ENCODE measurements at places on chromosomes 7 and 10.

DNA sequence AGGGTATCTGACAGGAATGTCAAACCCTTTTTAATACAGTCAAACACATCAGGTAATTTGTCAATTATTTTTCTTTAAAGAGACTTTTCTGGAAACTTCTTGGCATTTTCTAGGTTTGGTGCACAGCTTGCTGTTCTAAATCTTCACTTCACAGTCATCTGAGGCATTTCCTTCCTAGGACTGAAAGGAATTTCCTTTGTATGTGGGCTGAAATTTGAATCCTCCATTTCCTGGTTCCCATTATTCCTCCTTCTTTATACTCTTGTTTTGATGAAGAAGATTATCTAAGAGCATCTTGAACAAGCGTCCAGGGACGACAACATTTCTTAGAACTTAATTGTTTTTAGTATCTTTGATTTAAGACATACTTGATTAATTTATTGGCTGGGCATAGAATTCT lies 24.9 kb downstream of the CALD1 start:
- H3K36me3 ChIP-seq, result no peaks in the 10 kb centered on the region
- no peak overlapping the region for H3K27ac ChIP-seq
- no peaks in the 10 kb centered on the region for H3K27me3 ChIP-seq

DNA sequence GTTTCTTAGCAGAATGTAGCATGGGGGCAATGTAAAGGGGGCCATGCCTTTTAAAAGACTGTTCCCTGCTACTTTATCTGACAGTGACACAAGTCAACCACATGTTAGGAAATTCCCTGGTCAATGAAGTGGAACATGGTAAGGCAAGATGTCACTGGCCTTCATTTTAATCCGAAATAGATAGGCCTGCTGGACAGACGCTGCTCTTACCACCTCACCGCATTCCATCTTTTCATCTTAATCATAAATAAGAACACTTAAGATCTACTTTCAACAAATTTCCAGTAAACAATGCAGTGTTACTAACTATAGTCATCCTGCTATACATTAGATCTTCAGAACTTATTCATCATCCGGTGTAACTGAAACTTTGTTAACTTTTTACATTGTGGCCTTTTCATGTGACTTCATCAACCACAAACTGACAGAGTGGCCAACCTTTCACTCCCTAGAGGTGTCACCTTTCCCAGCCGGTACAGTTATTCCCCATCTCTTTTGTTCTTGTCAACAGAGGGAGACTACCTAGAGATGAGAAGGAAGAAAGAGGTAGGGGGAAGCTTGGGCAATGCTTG lies 15.6 kb downstream of the ASB4 start:
- DNase-seq, result peak; percentile 83
- H3K36me3 ChIP-seq, result no peaks in the 10 kb centered on the region
- H3K4me1 ChIP-seq, result peaks cover 34% of the 10 kb centered on the region
- no peaks in the 10 kb centered on the region for H3K27me3 ChIP-seq
- peak overlapping the region; percentile 72 for H3K27ac ChIP-seq

- no peaks in the 10 kb centered on the region for H3K4me1 ChIP-seq
- no peak overlapping the region for H3K27ac ChIP-seq
- H3K27me3 ChIP-seq, result no peaks in the 10 kb centered on the region
- H3K36me3 ChIP-seq, result no peaks in the 10 kb centered on the region
- no peak overlapping the region for H3K4me3 ChIP-seq
These were observed 56.2 kb downstream of the EEPD1 start for GRCh38 chr7:36208997-36209813.

DNA sequence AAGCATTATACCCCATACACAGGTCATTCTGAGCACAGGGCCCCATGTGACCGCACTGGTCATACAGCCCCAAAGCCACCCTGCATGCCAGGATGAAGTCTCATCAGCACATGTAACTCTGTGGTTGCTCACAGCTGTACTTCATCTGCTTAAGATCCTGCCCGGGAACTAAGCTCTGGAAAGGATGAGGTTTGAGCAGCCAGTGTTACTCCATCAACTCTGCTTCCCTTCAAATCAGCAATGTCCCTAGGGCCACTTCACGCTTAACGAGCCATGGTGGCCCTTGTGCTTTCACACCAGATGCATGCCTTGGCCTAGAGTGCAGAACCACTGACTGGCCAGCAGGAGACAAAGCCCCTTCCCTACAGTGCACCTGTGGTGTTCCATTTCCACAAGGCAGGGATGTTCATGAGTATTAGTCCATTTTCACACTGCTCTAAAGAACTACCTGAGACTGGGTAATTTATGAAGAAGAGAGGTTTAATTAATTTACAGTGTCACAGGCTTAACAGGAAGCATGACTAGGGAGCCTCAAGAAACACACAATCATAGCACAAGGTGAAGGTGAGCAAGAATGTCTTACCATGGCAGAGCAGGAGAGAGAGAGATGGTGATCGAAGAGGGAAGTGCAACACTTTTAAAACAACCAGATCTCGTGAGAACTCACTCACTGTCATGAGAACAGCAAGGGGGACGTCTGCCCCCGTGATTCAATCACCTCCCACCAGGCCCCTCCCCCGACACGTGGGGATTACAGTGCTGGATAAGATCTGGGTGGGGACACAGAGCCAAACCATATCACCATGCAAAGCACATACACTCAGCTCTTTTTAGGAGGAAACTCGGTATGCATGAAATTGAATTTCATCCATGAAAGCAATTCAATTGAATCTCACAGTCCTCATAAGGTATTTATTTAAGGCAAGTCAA lies 149.0 kb upstream of the CDCA7L start:
- peaks cover 11% of the 10 kb centered on the region for H3K4me1 ChIP-seq
- DNase-seq, result peak; percentile 45
- H3K27me3 ChIP-seq, result no peaks in the 10 kb centered on the region
- no peak overlapping the region for H3K4me3 ChIP-seq
- no peaks in the 10 kb centered on the region for H3K36me3 ChIP-seq

GRCh38 chr10:75461672-75462649 lies 30.5 kb downstream of the LRMDA start:
- no peak for DNase-seq
- no peaks in the 10 kb centered on the region for H3K4me1 ChIP-seq
- no peaks in the 10 kb centered on the region for H3K27me3 ChIP-seq

GRCh38 chr7:123355576-123356190 lies 155.9 kb upstream of the SLC13A1 start:
- no peak overlapping the region for H3K4me3 ChIP-seq
- DNase-seq, result no peak
- H3K36me3 ChIP-seq, result no peaks in the 10 kb centered on the region
- no peak overlapping the region for H3K27ac ChIP-seq
- no peaks in the 10 kb centered on the region for H3K4me1 ChIP-seq

- H3K4me1 ChIP-seq, result no peaks in the 10 kb centered on the region
- no peaks in the 10 kb centered on the region for H3K36me3 ChIP-seq
- DNase-seq, result no peak
- H3K27me3 ChIP-seq, result no peaks in the 10 kb centered on the region
- no peak overlapping the region for H3K27ac ChIP-seq
These were observed 66.2 kb upstream of the C10orf90 start for GRCh38 chr10:126736727-126737126.

GRCh38 chr10:16063350-16063749 lies 203.0 kb upstream of the MINDY3 start:
- no peaks in the 10 kb centered on the region for H3K4me1 ChIP-seq
- no peaks in the 10 kb centered on the region for H3K36me3 ChIP-seq
- DNase-seq, result no peak
- no peak overlapping the region for H3K27ac ChIP-seq

DNA sequence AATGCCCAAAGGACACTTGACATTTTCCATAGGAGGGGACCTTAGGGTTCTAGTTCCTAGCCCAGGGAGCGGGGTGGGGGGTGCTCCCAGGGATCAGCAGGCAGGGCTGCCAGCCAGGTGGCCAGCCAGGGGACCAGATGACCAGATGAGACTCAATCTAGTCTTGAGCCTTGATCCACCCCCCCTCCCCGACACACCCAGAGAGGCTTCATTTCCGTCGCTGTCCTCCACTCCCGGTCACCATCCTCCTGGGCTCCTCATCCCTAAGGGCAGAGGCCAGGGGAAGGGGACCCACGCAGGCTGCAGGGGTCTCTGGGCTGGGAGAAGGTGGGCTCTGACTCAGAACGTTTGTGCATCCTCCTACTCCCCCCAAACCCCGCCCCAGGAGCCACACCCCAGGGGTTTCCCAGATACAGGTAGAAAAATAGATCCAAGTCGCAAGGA lies 1.0 kb downstream of the STX1A start:
- H3K27ac ChIP-seq, result no peak overlapping the region
- H3K27me3 ChIP-seq, result peaks cover 10% of the 10 kb centered on the region
- no peaks in the 10 kb centered on the region for H3K36me3 ChIP-seq
- DNase-seq, result no peak
- no peaks in the 10 kb centered on the region for H3K4me1 ChIP-seq
- peak overlapping the region; percentile 91 for H3K4me3 ChIP-seq

- H3K27me3 ChIP-seq, result no peaks in the 10 kb centered on the region
- no peaks in the 10 kb centered on the region for H3K4me1 ChIP-seq
- no peak for DNase-seq
- no peak overlapping the region for H3K4me3 ChIP-seq
- no peaks in the 10 kb centered on the region for H3K36me3 ChIP-seq
These were observed 91.2 kb upstream of the WNT16 start for GRCh38 chr7:121237601-121238000.

- no peak overlapping the region for H3K27ac ChIP-seq
- H3K27me3 ChIP-seq, result no peaks in the 10 kb centered on the region
- H3K4me3 ChIP-seq, result no peak overlapping the region
- no peaks in the 10 kb centered on the region for H3K36me3 ChIP-seq
- peaks cover 8% of the 10 kb centered on the region for H3K4me1 ChIP-seq
- no peak for DNase-seq
These were observed 19.1 kb downstream of the MINDY4 start for GRCh38 chr7:30790356-30790755.

- DNase-seq, result no peak
- H3K4me3 ChIP-seq, result no peak overlapping the region
- H3K27ac ChIP-seq, result no peak overlapping the region
- H3K27me3 ChIP-seq, result no peaks in the 10 kb centered on the region
- peaks cover 13% of the 10 kb centered on the region for H3K4me1 ChIP-seq
These were observed 34.2 kb upstream of the CREB3L2 start for GRCh38 chr7:138036135-138036534.

DNA sequence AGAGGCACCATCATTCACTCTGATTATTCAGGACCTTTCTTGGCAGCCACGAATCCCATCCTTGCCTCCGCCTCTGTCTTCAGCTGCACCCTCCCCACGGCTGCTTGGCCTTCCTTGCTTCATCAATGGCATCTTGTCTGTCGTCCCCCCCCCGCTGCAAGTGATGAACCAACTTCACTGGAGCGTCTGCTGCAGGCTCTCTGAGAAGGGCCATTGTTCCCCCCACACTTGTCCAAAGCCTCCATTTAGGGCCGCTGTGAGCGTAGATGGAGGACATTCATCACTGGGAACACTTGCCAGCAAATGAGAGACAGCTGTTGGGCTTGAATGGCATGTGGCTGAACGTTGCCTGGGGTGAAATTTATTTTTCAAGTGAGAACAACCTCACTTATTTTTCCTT lies 20.1 kb downstream of the AFAP1L2 start:
- H3K36me3 ChIP-seq, result no peaks in the 10 kb centered on the region
- no peaks in the 10 kb centered on the region for H3K27me3 ChIP-seq
- no peak overlapping the region for H3K4me3 ChIP-seq
- H3K27ac ChIP-seq, result no peak overlapping the region
- H3K4me1 ChIP-seq, result no peaks in the 10 kb centered on the region

DNA sequence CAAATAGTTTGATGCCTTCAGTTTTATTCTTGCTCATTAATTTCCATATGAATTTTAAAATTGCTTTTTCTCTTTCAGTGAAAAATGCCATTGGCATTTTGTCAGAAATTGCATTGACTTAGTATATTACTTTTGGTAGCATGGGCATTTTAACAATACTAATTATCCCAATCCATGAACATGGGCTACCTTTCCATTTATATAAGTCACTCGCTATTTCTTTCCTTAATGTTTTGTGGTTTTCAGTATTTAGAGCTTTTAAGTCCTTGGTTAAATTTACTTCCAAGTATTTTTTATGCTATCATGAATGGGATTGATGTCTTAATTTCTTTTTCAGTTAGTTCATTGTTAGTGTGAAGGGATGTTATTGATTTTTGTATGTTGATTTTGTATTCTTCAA lies 297.4 kb downstream of the ATRNL1 start:
- H3K27me3 ChIP-seq, result no peaks in the 10 kb centered on the region
- no peaks in the 10 kb centered on the region for H3K4me1 ChIP-seq
- no peak for DNase-seq

DNA sequence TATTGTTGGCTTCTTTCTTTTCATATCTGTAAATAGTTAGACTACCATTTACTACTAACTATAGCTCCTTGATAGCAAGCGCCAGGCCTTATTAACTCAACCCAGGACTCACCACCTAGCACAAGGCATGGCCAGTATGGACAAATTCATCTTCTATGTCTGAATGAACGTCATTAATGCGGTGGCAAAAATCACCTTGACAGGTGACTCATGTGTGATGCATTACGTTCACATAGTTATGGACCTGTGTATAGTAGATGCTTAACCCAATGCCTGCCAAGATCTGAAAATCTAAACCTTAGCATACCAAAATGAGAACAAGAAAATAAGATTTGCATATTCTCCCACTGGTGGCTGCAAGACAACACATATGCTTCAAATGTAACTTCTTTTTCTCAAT lies 300.8 kb downstream of the PARD3 start:
- H3K4me3 ChIP-seq, result no peak overlapping the region
- H3K27me3 ChIP-seq, result no peaks in the 10 kb centered on the region
- DNase-seq, result no peak

DNA sequence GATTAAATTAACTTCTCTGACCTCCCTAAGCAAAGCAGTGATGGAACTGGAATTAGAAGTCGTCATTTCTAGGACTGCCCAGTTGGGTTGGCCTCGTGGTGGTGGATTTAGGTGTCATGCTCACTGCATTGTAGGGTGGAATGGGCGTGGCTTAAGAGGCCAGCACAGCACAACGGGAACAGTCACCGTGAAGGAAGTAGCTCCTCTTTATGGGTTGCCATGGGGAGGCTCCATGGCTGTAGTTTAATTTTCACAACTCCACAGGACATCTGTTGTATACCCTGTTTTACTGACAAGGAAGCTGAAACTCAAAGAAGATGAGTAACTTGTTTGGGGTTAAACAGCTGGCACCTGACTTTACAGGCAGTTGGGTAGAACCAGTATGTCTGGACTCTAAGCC lies 208.3 kb downstream of the CELF2 start:
- no peak overlapping the region for H3K4me3 ChIP-seq
- peaks cover 38% of the 10 kb centered on the region for H3K36me3 ChIP-seq
- DNase-seq, result peak; percentile 76

- H3K27me3 ChIP-seq, result no peaks in the 10 kb centered on the region
- H3K4me3 ChIP-seq, result no peak overlapping the region
- no peak for DNase-seq
- H3K27ac ChIP-seq, result no peak overlapping the region
- no peaks in the 10 kb centered on the region for H3K36me3 ChIP-seq
These were observed 3.6 kb upstream of the HTR5A start for GRCh38 chr7:155066417-155066950.

- H3K4me3 ChIP-seq, result no peak overlapping the region
- H3K27me3 ChIP-seq, result no peaks in the 10 kb centered on the region
- no peaks in the 10 kb centered on the region for H3K4me1 ChIP-seq
- no peak overlapping the region for H3K27ac ChIP-seq
These were observed 55.2 kb upstream of the KCNMA1 start for GRCh38 chr10:77692782-77693181.

- no peaks in the 10 kb centered on the region for H3K4me1 ChIP-seq
- no peak for DNase-seq
- H3K4me3 ChIP-seq, result no peak overlapping the region
- H3K27me3 ChIP-seq, result no peaks in the 10 kb centered on the region
These were observed 69.6 kb upstream of the GRM8 start for GRCh38 chr7:127322351-127322750.
